ENCODE measurements at places on chromosomes 1 and 21.
A peak's percentile ranks its signal among the peaks of the same experiment; 100 is the strongest.

GRCh38 chr1:235908742-235909520 lies 42.2 kb upstream of the LYST start:
- DNase-seq: no peak

GRCh38 chr1:236612349-236612748 lies 8.0 kb upstream of the HEATR1 start:
- DNase-seq: no peak

DNA sequence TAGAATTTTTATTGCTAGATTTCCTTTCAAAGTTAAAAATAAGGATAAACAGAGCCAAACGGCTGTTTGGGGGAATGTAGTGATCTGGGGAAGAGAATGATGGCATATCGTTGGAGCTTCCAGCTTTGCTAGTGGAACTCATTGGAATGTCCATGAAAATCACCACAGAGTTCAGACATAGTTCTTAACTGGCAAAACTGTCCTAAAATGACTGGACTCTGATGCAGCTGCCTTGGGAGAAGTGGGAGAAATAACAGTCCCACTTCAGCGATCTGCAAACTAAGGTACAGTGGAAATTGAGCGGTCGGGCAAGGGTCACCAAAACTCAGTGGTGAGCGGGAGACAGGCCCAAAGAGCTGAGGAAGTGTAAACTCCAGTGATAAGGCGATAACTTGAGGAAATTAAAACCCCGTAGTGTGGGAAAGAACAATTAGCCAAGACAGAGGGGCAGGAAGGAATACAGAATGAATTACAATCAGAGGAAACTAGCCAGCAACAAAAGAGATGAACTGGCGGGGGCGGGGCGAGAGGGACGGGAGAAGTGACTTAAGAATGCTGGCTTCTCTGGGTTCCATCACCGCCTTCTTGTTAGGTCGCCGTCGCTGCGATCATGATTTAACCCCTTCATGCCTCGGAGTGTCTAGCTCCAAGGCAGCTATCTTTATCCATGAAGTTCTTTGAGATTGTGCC lies 89.8 kb upstream of the ARHGAP29 start:
- peak; percentile 80 for DNase-seq

GRCh38 chr1:18384471-18384870 lies 96.3 kb upstream of the KLHDC7A start:
- no peak for DNase-seq

DNA sequence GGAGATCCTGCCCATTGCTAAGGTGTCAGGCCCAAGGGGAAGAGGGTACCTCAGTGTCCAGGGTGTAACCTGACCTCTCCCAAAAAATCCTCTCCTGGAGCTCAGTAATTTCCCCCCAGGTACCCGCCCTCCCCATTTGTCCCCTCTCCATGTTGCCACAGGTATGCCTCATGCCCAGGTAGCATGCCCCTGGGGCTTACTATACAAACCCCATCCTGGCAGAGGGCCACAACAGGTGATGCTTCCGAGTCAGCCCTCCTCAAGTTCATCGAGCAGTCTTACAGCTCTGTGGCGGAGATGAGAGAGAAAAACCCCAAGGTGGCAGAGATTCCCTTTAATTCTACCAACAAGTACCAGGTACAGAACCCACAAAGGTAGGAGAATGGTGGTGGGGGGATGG lies 15.7 kb downstream of the ATP1A4 start:
- DNase-seq: no peak

- DNase-seq: no peak
Measured at GRCh38 chr1:109917051-109917767, 6.6 kb downstream of the CSF1 start.

DNA sequence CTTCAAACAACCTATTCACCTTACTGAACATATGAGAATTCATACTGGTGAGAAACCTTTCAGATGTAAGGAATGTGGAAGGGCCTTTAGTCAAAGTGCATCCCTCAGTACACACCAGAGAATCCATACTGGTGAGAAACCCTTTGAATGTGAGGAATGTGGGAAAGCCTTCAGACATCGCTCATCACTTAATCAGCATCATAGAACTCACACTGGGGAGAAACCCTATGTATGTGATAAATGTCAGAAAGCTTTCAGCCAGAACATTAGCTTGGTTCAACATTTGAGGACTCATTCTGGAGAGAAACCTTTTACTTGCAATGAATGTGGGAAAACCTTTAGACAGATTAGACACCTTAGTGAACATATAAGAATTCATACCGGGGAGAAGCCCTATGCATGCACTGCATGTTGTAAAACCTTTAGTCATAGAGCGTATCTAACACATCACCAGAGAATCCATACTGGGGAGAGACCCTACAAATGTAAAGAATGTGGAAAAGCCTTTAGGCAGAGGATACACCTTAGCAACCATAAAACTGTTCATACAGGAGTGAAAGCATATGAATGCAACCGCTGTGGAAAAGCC lies 13.2 kb upstream of the EXO5 start:
- no peak for DNase-seq

DNA sequence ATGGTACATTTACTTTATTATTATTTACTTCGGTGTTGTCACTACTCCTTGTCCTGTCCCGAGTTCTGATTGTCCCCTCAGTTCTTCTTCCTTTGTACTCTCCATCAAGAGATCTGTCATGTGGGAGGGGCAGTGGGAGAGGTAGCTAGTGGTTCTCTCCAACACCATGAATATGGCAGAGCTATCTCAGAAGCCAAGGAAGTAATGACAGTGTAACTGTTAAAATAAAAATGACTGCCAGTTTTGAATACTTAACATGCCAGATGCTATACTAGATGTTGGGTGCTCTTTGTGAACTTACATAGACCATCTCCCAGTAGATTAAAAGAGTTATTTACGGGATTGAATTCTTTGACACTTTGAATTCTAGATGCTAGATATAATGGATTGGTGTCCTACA lies 28.6 kb downstream of the IVNS1ABP start:
- DNase-seq: no peak

DNA sequence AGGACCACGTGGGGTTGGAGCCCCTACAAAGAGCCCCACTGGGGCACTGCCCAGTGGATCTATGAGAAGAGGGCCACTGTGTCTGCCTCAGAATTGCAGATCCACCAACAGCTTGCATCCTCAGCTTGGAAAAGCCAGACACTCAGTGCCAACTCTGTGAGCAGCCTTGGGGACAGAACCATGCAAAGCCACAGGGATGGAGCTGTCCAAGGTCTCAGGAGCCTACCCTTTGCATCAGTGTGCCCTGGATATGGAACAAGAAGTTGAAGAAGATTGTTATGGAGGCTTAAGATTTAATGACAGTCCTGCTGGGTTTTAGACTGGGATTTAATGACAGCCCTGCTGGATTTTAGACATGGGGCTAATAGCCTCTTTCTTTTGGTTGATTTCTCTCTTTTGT lies 1670.9 kb downstream of the PLA2G4A start:
- no peak for DNase-seq

- DNase-seq: no peak
Measured at GRCh38 chr1:165055581-165055980, 300.9 kb downstream of the LMX1A start.

GRCh38 chr1:230047114-230047865 lies 19.7 kb upstream of the GALNT2 start:
- DNase-seq: no peak

- DNase-seq: no peak
Measured at GRCh38 chr1:245177071-245177900, 22.5 kb downstream of the KIF26B start.

GRCh38 chr1:10779841-10780240 lies 16.6 kb downstream of the CASZ1 start:
- DNase-seq: no peak
